ENCODE measurements at places on chromosomes 4 and X. TPM values are rescaled to one million over a fixed set of nuclear protein-coding genes. Genes with fewer than 3 reads are reported as not detected.

DNA sequence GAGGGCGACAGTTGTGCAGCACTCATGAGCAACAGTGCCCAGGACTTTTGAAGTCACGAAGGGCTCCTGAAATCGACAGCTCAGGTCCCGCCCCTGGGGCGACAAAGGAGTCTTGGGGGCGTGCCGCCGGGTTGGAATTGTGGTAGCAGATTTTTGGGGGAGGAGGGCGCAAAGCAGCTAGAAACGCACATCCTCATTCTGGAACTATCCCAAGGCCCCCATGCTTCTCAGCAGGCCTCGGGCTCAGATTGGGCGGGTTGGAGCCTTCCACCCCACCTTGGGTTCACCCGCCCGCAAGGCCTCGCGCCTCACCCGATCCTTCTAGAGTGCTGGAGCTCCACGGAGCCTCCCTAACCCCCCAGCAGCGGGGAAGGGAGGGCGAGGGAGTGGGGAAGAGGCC is 85.5 kb downstream of the HPRT1 start:
- no peaks in the 10 kb centered on the region for H3K36me3 ChIP-seq
- peaks cover 13% of the 10 kb centered on the region for H3K4me1 ChIP-seq
- no peak overlapping the region for H3K4me3 ChIP-seq

DNA sequence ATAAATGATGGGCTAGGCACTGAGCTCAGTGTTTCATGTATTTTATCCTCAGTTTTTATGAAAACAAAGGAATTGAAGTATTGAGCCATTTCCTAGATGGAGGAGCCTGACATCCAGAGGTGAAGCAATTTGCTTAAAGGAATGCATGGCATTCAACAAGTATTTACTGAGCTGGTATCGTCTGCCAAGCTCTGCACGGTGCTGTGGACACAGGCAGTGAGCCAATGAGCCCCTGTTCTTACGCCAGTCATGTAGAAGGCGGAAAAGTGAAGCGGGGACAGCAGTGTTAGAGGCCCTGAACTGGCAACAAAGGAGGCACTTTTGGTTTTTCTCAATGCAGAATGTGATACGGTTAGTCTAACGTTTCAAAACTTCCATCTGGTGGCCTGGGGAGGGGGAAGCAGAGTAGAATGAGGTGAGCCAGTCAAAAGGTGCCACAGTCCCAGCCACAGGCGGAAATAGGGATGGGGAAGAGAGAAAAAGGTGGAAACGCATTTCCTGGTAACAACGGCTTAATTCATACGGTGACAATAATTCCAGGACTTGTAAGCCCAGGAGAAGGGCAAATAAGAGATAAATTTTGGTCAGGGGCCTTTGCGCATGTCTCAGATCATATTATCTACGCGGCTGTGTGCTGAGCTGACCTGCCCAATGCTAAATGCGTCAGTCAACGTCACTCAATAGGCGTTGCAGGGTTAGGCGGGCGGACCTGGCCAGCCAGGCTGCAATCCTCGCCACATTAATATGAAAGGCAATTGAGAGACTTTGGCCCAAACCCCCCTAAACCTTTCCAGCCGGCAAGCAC is 133.9 kb downstream of the AFAP1 start:
- peak overlapping the region; percentile 23 for H3K4me3 ChIP-seq
- peak overlapping the region; percentile 96 for H3K27ac ChIP-seq
- peaks cover 59% of the 10 kb centered on the region for H3K4me1 ChIP-seq
- no peaks in the 10 kb centered on the region for H3K27me3 ChIP-seq
- DNase-seq, result peak; percentile 30
- peaks cover 6% of the 10 kb centered on the region for H3K36me3 ChIP-seq

DNA sequence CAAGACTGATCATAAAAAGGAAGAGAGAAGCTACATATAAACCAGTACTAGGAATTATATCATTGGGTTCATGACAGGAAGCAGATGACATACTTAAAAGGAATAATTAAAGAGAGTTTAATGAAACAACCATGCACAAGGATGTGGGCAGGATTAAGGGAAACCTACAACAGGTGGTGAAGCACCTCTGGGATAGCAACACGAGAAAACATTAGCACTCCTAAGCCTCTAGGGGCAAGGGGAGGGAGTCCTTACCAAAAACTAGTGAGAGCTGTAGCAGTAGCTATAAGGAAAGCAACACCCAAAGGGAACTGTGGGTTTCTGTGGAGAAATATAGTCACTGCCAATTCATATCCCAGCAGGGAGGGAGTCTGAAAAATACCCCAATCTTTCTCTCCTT is 7.2 kb upstream of the THOC2 start:
- H3K27me3 ChIP-seq, result no peaks in the 10 kb centered on the region
- no peak overlapping the region for H3K27ac ChIP-seq
- H3K4me3 ChIP-seq, result no peak overlapping the region
- no peaks in the 10 kb centered on the region for H3K4me1 ChIP-seq
- H3K36me3 ChIP-seq, result no peaks in the 10 kb centered on the region

- no peaks in the 10 kb centered on the region for H3K4me1 ChIP-seq
- H3K27ac ChIP-seq, result no peak overlapping the region
- DNase-seq, result no peak
- peaks cover 9% of the 10 kb centered on the region for H3K27me3 ChIP-seq
- H3K4me3 ChIP-seq, result no peak overlapping the region
These were observed 22.3 kb downstream of the TMEM31 start for GRCh38 chrX:103733017-103733416.

The ETDB gene
- total RNA-seq, result not detected

The MAGEB10 gene
- total RNA-seq, result not detected

The TLL1 gene
- total RNA-seq, result 0.41 TPM
